ENCODE measurements at places on chromosomes 2 and 18.

GRCh38 chr2:113077921-113078320 lies 10.2 kb downstream of the IL1F10 start:
- no peak for DNase-seq

GRCh38 chr2:85744741-85745601 lies 8.8 kb upstream of the ATOH8 start:
- no peak for DNase-seq

GRCh38 chr2:185372188-185372587 lies 366.4 kb upstream of the FSIP2 start:
- no peak for DNase-seq

DNA sequence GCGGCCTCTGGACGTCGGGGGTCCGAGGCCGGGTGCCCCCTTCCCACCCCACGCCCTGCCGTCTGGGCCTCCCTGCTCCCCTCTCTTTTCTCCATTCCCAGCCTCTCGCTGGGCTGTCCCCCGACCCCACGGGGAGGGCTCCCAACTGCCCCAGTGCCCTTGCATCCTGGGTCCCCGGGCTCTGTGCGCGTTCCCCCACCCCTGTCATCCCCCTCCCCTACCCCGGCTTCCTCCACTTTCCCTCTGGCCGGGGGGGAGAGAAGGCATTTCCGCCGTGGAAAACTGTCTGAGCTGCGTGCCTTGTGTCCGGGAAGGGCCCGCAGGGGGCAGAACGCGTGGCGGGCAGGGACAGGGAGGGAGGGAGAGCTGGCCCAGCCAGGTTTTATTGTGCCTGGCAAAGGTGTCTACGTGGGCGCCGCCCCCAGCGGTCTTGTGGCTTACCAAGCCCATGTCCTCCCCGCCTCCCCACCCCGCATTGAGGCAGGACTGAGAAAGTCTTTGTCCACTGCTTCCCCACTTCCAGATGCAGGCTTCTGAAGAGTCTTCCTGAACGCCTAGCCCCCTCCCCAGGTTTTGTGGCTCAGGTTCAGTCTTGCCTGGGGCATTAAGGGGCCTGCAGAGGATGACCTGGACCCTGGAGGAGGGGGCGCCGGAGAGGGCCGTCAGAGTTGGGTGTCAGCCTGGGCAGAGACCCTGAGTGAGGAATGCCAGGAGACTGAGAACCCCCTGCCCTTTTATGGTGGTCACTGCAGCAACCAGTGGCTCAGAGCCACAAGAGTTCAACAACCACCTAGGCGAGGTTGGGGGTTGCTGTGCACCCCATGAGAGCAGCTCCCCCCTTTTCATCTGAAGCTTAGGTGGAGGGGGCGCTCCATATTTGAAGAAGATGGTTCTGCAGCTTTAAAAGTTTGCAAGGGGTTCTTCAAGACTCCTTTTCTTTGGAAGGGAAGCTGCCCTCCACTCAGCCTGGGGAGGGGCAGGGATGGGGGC lies 1.3 kb downstream of the ITM2C start:
- no peak for DNase-seq

DNA sequence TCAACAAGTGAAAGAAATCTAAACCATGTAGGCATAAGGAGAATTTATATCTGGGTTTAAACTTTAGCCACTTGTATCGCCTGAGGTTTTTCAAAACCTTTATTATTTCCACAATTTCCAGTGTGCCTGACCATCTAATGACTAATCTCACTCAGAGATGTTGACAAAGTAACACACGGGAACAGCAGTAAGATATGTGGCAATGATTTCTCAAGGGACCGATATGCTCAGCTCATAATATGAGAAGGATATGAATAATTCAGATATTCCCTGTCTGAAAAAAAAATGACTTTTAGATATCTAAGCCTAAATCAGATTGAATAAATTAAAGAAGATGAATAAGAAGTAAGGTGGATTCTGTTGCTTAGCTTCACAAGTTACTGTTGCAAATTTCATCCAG lies 43.5 kb downstream of the TMEM163 start:
- no peak for DNase-seq

GRCh38 chr2:157182204-157182709 lies 75.2 kb upstream of the GALNT5 start:
- DNase-seq: no peak

DNA sequence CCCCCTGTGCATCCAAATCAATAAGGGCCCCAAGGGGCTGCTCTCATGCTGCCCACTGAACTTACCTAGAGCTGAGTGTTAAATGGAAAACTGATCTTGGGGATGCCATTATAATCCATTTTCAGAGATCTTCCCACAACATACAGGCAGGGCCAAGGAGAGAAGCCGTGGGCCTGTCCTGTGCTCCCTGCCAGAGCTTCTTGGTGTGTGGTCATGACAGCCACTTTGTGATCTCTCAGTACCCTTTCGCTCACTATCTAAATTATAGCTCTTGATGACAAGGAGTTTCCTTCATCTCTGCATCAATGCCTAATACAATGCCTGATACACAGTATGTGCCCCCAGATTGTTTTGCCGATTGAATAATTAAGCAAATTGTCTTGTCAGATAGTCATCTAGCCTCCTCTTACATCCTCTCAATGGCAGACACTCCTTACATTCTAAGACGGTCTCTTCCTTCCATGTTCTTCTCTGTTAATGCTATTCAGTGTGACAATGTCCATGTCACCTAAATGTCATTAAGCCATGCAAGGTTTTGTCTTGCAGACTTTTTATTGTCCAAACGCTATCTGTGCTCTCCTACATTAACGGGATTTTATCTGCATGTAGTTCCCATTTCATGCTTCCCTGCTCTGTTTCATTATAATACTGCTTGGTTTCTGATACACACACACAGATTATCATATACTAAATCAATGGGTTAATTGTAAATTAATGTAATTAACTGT lies 5.9 kb downstream of the CSRNP3 start:
- DNase-seq: no peak

GRCh38 chr2:197174539-197175094 lies 136.0 kb downstream of the ANKRD44 start:
- DNase-seq: no peak

GRCh38 chr18:64886995-64887394 lies 738.1 kb upstream of the LINC00305 start:
- no peak for DNase-seq

GRCh38 chr2:26784570-26785234 lies 1.2 kb upstream of the CENPA start:
- no peak for DNase-seq

DNA sequence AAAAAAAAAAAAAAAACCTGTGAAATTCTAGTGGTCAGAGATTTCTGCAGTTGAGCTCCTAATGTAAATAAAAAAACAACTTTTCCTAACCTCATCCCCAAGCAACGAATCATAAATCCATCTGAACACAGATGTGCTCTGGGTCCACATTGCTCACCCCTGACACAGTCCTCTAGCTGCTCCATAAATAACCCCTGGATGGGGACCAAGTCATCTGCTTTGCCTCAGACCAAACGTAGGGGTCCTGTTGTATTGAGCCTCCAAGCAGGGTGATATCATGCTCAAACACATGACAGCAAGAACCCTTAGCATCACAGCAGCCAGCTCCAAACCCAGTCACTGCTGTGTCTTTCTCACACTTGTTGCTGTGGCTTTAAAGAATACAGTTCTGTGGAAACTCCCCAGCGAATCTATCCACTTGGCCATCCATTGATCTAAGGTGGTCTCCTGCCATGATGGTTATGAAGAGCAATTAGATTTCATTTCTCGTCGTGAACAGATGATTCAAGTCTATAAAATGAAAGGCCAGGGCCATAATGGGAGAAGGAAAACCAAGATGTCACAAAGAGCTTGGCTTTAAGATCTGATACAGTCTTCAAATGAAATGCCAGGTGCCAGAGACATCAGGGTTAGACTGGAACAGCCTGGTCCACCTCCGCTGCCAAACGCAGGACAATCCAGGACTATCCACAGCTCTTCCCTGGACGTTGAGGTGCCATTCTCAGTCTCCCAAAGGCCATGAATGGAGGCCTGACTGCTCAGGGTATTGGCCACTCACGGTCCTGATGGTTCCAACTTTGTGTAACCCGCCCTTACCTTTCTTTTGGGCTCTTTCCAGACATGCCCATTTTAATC lies 39.0 kb downstream of the TBC1D8 start:
- no peak for DNase-seq

DNA sequence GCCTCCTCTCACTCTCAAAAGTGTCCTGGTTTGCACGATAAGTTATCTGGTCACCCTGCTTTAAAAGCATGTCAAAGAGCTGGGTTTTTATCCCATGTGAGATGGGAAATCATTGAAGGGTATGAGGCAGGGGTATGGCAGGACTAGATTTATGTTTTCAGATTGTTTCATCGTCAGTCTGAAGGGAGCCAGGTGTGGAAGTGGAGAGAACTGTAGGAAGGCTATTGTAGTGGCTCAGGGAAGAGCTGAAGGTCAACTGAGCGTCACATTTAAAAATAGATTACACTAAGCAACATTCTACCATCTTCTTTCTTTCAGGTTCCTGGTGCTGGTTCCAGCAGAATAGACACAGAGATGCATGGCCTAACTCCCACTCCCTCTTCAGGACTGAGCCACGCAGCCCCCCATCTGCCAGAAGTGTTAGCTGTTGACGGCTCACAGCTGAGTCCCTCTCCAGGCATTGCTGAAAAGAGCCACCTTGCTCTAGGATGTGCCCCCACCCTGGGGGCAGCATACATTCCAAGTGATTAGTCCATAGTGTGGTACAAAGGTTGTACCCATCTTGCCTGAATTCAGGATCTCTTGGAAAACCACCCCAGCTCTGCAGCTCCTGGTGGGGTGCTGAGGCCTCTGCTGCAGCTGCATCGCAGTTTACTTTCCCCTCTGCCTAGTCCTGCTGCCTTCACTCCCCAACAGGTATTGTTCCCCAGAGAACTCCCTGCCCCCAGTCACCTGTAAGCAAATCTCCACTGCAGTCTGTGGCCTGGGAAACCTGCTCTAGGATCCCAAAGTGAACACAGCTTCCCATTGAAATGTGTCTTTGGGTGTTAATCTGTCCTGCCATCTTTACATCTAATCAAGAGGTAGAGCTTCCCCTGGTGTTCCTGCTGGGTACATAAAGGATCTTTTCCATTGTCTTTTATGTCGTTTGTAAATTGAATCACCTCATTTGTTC lies 79.5 kb upstream of the KLF7 start:
- DNase-seq: no peak

- no peak for DNase-seq
Observed at GRCh38 chr2:112699984-112700667, 20.7 kb upstream of the NT5DC4 start.

GRCh38 chr2:216485745-216486144 lies 12.9 kb upstream of the RPL37A start:
- DNase-seq: no peak

DNA sequence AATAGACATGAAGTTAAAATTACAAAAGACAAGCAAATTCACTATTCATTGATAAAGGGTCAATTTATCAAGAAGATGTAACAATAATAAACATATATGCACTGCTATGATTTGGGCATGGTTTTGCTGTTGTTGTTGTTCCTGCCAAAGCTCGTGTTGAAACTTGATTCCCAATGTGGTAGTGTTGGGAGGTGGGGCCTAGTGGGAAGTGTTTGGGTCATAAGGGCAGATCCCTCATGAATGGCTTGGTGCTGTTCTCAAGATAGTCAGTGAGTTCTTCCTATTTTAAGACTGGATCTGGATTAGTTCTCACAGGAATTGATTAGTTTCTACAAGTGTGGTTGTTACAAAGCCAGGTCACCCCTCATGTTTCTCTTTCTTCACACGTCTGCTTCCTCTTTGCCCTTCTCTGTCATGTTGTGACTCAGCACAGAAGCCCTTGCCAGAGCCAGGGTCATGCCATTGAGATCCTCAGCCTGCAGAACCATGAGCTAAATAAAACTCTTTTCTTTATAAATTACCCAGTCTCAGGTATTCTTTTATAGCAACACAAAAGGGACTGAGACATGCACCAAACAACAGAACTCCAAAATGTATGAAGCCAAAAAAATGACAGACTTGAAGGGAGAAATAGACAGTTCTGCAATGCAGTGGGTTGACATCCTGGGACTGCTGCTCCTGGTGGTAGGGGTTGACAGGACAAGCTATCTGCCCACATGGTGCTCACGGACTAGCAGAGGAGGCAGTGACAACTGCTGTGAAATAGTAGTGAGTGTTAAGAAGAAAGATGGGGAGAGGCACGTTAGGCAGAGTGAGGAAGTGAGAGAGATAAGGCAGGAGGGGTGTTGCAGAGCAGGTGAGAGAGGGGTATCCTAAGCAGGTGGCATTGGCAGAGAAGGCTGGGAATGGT lies 18.6 kb upstream of the SKA1 start:
- DNase-seq: peak; percentile 34

- DNase-seq: no peak
Observed at GRCh38 chr2:152511981-152512380, 177.0 kb downstream of the FMNL2 start.

GRCh38 chr2:69816923-69817542 lies 12.4 kb upstream of the GMCL1 start:
- peak; percentile 83 for DNase-seq

- no peak for DNase-seq
Observed at GRCh38 chr18:50473881-50474280, 86.0 kb upstream of the MAPK4 start.

DNA sequence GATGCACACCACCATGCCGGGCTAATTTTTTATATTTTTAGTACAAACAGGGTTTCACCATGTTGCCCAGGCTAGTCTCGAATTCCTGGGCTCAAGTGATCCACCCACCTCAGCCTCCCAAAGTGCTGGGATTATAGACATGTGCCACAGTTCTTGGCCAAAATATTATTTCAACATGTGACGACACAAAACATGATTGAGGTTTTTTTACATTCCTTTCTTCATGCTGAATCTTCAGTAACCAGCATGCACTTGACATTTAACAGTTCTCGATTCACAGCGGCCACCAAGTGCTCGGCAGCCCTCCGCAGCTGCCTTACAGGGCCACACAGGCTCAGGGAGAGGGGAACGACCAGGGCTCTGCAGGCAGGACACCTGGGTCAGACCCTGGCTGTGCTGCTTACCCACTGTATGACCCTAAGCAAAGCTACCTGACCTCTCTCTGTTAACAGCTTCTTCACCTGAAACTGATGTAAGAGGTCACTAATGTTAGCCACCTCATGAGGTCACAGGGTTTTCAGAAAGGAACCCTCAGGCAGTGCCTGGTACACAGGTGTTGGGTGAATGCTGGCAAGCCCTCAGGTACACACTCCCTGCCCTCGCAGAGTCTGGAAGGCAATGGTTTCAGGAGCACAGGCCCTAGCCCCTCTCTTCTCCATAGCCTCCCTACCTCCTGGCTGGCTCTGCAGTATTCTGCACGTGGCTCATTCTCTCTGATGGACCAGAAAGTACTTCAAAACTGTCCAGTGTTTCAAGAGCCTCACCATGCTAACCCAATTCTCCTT lies 25.7 kb downstream of the TUBB6 start:
- DNase-seq: no peak

DNA sequence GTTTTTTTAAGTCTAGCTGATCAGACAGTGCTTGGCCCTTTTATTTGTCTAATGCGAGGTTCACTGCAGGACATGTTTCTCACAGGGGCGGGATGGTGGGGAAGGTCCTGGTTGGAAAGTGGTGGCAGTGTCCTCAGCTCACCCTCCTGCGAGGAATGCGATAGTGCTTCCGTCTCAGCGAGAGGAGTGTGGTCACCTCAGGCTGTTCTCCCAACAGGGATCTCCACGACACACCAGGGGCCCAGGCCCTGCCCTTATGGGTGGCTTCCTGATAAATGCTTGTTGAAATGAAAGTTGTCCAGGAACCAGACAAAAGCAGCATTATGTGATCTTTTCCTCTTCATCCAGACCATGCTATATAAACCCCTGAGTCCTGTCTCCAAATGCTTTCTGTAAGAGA lies 70.1 kb downstream of the BOLA3 start:
- DNase-seq: no peak

- no peak for DNase-seq
Observed at GRCh38 chr18:25230658-25231326, 121.2 kb downstream of the ZNF521 start.

- DNase-seq: peak; percentile 20
Observed at GRCh38 chr18:26710470-26711096, 154.9 kb downstream of the AQP4 start.

All from CD4-positive, alpha-beta T cell treated with Interleukin-4 for 1 hour (primary cell).